ENCODE measurements at places on chromosomes 7 and 10.

GRCh38 chr10:65751896-65752295, 1173.9 kb upstream of the LRRTM3 start:
- no peak for DNase-seq

- no peak for DNase-seq
These were observed 18.0 kb upstream of the SLF2 start for GRCh38 chr10:100894589-100895294.

- DNase-seq, result no peak
These were observed 179.4 kb downstream of the CACNA2D1 start for GRCh38 chr7:82263920-82264782.

DNA sequence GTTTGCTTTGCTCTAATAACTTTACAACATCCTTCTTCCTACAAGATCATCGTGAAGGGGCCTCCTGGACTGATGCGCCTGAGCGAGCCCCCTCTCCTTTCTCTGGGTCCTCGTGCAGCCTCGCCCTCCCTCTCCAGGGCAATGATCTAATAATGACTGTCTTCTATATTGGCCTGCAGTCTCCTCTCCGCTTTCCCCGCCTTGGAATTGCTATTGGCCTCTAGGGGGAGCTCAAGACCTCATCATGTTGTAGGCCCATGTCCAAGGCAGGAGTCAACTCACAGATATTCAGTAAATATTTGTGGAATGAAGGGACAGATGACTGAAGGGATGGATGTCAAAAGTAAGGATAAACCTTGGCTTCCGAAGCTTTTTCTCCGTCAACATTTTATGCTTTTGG, 1180.3 kb downstream of the TYW1 start:
- no peak for DNase-seq

DNA sequence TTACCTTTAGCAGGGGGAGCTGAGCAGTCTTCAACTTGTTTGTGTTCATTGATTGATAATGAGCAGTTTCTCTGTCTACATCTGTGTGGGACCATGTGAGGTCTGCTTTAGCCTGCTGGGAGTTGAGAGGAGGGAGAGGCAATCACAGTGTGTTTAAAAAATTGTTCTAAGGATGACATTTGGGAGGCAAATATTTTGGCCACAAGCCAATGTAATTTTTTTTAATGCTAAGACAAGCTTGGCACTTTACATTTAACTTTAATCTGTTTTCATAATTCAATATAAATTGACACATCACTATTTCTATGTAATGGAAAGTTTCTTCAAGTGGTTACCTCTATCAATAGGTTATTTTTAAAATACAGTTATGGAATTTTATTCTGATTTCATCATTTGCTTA, 55.9 kb upstream of the SEMA3A start:
- DNase-seq, result no peak

- no peak for DNase-seq
These were observed 17.2 kb downstream of the BTBD16 start for GRCh38 chr10:122288262-122288661.

DNA sequence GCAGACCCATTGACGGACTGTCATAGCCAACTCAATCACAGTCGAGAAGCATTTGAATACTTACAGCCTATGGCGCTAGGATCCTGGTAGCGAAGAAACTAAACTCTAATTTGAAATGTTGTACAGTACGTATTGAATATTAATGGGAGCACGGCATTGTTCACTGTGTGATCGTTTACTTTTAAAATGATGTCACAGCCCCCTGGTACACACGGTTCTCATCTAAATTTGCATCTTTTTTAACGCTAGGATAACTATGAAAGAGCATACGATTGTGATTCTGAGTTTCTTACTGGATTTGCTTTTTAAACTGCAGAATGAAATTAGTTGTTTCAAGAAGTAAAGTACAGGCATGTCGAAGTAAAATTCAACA, 895 bp upstream of the NAPEPLD start:
- DNase-seq, result no peak

DNA sequence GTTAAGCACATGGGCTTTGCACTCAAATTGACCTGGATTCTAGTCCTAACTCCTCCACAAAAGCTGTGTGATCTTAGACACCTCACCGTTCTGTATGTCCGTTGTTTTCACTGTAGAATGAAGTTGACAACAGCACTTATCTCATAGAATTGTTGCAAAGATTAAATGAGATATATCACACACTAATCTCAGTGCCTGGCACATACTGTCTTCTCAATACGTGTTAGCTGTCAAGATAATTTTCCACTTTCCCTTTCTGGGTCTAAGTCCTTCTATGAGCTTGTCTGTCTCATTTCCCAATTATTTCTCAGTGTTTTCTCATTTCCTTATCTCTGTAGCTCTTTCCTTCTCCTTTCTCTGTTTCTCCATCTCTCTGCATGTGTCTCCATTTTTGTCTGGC, 296.6 kb downstream of the KCNMA1 start:
- DNase-seq, result no peak

DNA sequence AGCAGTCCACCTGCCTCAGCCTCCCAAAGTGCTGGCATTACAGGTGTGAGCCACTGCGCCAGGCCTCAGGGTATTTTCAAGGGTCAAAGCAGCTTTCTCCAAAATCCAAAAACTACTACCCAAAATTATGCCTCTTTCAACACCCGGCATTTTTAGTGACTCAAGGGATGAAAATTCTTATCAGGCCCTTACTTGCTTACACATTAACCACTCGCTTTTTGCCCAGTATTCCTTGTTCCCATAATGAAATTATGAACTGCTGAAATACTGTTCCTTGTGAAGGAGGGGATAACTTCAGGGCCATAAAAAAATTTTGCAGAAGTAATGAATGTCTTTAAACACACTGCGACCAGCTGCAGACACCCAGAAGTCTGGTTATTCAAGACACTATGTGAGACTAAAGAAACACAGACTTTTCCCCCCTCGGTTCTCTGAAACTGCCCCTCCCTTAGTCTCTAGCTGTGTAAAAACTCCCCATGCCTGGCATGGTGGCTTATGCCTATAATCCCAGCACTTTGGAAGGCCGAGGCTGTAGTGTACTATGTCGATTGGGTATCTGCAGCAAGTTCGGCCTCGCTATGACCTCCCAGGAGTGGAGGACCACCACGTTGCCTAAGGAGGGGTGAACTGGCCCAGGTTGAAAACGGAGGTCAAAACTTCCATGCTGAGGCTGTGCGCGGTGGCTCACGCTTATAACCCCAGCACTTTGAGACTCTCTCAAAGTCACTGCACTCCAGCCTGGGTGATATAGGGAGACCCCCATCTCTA, 12.0 kb downstream of the FXYD4 start:
- DNase-seq, result no peak

- DNase-seq, result no peak
These were observed 21.7 kb downstream of the ST8SIA6 start for GRCh38 chr10:17432723-17433122.

DNA sequence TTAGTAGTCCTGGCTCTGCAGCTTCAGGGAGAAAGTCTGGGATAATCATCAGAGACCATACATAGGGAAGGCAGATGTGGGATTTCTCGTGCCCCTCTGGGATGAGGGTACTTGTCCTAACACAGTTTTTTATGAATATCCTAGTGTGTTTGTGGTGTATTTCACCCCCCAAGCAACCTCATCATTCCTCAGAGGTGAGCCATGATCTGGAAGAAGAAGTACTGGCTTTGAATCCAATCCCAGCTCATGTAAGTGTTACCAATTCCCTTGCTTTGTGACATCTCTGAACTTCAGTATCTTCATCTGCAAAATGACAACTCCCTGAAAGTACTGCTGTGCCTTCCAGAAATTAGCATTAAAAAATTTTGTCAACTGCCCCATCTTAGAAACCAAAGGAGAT, 347.5 kb upstream of the ZMIZ1 start:
- no peak for DNase-seq

DNA sequence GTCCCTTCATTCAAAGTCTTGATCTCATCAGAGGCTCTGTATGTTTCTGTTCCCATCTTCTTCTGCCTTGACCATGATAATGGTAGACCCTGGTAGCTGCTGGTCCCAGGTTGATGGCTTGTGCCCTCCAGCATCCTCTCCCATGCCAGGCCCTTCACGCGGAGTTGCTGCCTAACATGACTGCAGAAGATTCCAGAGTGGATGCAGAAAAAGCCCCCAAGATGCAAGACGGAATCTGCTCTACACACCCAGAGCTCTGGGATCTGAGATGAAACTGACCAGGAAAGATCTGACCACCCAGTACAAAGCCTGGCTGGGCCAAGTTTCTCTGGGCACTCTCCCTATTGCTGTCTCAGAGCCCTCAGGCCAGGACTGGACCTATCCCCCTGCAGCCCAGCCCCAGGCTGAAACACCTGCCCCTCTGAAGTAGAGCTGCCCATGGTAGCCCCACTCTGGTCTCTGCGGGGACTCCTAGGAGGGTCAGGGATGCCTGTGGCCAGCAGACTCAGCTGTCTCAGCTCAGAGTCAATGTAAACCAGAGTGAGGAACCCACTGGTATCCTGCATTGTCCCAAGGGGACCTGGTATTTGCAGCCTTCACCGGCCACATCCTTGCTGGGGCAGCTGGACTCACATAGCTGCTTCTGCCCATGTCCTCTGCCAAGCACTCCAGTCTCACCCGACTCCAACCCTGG, 9.5 kb upstream of the FRMD4A start:
- DNase-seq, result no peak

DNA sequence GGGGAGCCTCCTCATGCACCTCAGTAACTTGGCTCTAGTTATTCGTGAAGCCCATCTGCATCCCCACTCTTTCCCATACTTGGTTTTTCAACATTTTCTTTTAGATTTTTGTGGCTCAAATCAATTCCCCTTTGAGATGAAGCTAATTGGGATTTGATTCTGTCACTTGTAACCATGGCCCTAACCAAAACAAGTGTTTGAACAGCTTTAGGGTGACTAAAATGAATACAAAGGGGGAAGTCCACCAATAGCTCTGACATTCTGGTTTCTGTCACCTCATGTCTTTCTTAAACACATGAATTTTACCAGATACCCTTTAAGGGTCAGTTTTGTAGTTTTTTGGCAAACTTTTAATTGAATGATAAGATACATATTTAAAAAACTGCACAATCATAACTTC, 87.0 kb downstream of the PCGF5 start:
- DNase-seq, result no peak

DNA sequence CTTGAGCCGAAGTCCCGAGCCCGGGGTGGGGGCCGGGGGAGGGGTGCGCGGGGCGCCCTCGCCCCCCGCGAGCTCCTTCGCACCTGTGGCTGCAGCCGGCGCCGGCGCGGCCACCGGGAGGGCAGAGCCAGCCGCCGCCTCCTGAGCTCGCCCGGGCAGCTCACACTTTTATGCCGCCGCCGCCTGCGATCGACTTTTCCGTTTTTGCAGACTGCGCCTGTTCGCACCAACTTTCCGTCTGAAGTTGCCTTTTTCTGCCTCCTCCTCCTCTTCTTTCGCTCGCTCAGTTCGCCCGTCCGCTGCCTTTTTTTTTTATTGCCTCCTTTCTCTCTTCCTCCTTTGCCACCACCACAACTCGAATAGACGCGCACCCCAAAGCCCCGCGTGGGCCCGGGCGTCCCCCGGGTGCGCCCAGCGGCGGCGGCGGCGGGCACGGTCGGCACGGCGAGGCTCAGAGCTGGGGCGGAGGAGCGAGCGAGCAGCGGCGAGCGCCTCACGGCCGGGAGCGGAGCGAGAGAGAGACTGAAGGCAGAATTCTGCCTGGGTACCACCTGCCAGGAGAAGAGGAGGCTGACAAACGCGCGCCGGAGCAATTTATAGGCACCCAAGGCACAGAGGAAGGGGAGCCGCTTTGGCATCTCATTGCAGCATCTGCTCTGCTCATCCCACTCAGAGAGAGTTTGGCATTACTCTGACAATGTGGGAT, at the start of gene C1QL3:
C1QL3 (minus strand) TSS at position 569 of the 706 bp plus-strand sequence. CDS start 814 bp downstream, outside the sequence.
- no peak for DNase-seq

- no peak for DNase-seq
These were observed 233.9 kb upstream of the AOAH start for GRCh38 chr7:36958111-36958733.

DNA sequence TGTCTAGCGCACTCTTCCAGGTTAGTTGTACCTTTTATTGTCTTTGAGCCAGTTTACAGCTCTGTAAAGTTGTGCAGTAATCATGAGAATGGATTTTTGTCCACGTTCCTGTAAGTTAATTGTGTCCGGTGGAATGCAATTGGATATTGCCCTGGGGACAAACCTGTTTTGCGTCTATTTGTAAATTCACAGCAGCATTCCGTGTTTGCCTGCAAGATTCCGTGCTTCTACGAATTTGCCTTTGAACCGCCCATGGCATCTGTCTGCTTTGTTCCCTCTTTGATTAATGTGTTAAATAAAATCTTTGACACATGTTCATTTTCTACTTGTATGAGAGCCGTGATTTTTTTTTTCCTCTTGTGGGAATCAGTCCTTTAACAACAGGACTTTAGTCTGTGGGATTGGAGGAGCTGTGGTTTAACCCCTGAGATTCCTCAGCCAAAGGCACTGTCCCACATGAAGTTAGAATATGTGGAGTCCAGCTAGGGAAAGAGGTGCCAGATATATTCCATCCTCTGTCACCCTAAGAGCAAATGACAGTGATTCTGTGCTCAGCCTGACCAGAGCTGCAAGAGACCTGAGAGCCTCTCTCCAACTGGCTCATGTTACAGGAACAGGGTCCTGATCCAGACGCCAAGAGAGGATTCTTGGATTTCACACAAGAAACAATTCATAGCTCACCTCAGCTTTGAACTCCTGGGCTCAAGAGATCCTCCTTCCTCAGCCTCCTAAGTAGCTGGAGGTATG, 126.3 kb downstream of the COL26A1 start:
- DNase-seq, result no peak

DNA sequence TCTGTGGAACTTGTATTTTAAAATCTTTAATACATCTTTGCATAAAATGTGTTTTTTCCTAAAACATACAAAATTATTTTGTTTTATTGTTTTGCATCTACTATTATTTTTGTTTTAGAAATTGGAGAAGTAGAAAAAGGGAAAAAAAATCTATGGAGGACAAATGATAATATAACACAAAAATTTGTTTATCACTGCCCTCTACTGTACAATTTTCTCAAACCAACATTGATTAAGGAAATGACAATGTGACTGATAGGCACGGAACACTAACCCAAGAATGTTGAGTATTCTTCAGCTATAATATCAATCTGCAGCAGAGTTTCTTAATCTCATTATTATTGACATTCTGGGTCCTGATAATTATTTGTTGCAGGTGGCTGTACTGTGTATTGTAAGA, 9.5 kb upstream of the ING3 start:
- no peak for DNase-seq

DNA sequence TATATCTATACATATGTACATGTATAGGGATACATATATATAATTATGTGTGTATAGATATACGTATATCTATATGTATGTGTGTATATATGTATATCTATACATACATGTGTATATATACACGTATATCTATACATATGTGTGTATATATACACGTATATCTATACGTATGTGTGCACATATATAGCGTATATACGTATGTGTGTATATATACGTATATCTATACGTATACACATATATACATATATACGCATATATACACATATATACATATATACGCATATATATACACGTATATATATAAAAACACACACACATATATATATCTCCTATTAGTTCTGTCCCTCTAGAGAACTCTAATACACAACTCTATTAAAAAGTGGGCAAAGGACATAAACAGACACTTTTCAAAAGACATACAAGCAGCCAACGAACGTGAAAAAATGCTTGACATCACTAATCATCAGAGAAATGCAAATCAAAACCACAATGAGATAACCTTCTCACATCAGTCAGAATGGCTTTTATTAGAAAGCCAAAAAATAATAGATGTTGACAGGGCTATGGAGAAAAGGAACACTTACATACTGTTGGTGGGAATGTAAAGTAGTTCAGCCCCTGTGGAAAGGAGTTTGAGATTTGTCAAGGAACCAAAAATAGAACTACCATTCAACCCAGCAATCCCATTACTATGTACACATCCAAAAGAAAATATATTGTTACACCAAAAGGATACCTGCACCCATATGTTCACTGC, 22.0 kb upstream of the TMEM120A start:
- no peak for DNase-seq

- DNase-seq, result no peak
These were observed 176.2 kb upstream of the GDF10 start for GRCh38 chr10:47123716-47124288.

Measured in activated naive CD4-positive, alpha-beta T cell (primary cell).